ENCODE measurements at places on chromosomes 13 and 19.

- no peak for DNase-seq
Observed at GRCh38 chr19:55549500-55550320, 4.4 kb upstream of the SBK3 start.

GRCh38 chr19:16536130-16536529 is 6.1 kb downstream of the CHERP start:
- DNase-seq, result no peak

GRCh38 chr19:43997631-43998290 is 5.0 kb upstream of the ZNF230 start:
- no peak for DNase-seq

GRCh38 chr19:44356383-44357111 is at the start of gene ZNF112:
TSS of gene ZNF112 (minus strand) at chr19:44356680. CDS start at chr19:44340539, 16,141 bp downstream.
- no peak for DNase-seq

DNA sequence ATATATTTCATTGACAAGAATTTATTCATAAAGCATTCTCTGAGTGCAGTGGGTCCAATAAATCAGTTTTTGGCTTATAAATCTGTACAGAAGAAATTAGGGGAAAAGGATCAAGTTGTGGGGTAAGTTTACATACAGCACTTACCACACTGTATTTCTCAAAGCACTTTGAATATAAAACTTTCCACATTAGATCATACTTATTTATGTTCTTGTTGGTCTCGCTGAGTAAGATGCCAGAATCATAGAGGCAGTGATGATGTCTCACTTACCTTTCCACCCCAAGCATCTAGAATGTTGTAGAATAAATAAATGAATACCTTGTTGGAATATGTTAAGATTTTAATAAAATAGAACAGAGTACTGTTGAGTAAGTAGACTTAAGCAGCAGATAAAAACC is 279.1 kb downstream of the PCDH20 start:
- no peak for DNase-seq

- no peak for DNase-seq
Observed at GRCh38 chr19:57708641-57709361, at the start of gene ZNF154. TSS of gene ZNF154 (minus strand) at chr19:57709204. CDS start at chr19:57708971, 233 bp downstream.

- DNase-seq, result no peak
Observed at GRCh38 chr13:21932996-21933395, 262.1 kb downstream of the FGF9 start.

DNA sequence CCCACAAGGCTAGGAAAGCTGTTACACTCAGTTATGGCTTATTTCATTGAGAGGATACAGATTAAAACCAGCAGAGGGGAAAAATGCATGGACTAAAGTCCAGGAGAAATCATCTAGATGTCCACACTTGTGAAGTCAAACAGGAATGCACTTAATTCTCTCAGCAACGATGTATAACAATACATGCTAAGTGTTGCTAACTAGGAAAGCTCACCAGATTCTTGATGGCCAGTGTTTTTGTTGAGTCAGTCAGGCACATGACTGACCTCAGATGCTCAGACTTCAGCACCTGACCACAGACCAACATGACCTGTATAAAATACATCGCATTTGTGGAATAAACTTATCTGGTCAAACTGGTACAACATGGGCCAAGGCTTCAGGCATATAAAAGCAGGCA is 470.2 kb upstream of the PRR20A start:
- no peak for DNase-seq

DNA sequence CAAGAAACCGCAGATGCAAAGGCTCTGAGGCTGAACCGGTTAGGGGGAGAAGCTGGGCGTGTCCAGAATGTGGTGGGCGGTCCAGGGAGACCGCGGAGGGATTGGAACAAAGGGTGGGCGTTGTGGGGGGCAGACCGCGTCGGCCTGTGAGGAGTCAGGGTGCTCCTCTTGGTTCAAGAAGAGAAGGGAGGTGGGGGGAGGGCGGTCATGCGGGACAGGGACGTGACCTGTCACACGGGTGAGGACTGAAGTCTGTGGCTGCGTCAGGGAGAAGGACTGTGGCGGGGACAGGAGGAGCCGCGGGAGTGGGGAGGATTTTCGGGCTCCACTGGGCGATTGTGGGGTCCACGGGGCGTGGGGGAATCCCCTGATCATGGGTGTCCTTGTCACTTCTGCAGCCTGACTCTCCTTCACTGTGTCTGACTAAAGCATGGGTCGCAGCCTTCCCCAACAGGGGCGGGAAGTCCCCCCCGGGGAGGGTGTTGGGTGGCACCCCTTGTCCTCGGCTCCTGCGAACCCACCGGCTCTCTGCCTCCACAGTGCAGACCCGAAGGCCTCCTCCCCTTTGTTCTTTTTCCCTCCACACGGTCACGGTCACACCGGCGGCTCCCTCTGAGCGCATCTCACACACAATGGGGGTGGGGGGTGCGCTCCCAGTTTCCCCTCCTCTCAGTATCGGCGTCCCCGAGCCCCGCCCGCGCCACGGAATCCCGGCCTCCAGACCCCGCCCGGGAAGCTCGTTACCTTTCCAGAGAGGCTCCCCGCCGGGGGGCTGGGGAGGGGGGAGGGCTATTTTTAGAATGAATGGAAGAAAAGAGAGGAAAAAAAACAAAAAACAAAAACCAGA is 16.4 kb upstream of the KCNN1 start:
- DNase-seq, result no peak

DNA sequence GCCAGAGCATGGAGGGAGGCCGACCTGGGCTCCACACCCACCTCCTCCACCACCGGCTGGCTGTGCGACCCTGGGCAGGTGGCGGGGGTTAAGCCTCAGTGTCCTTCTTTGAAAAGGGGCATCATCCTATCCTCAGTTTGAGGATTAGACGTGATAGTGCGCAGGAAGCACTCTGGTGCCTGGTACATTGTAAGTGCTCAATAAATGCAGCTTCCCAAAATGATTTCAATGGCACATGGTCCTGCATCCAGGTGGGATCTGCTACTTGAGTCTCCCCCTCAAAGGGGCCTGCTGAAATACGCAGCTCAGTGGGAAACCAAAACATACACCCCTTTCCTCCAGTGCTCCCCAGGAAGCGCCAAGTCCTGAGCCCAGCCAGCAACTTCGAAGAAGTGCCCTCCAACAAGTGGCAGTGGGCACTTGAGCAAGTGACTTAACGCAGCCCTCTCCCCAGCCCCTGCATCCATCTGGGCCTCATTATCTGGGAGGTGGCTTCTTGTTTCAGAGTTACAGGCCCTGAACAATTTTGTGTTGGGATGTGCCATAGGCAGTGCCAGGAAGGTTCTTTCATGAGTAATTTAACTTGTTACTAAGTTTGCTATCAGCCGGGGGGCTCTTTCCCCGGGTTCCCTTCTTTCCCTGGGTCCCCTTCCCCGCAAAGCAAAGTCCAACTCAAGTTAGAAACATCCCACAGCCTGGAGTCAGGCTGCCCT is 17.9 kb downstream of the ACTN4 start:
- DNase-seq, result no peak

DNA sequence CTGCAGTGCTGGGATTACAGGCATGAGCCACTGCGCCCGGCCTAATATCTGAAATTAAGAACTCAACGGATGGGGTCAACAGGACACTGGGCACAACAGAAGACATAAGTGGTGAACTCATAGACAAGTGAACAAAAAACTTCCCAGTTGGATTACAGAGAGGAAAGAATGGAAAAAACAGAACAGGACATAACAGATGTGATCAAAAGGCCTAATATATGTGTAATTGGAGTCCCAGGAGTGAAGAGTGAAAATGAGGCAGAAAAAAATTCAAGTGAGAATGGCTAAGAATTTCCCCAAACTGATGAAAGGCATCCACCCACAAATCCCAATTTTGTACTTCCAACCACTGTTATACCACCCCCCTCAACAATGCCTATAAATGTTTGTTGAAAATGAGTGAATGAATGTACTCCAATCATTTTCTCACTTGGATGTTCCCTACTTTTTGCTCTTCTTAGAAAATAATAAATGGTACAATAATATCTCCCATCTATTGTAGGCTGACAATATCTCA is 18.3 kb upstream of the ANGPTL8 start:
- DNase-seq, result no peak
